ENCODE measurements at places on chromosomes 4 and X.
A peak's percentile ranks its signal among the peaks of the same experiment; 100 is the strongest.

- no peak for DNase-seq
These were observed 81.1 kb downstream of the RBMX2 start for GRCh38 chrX:130482871-130483270.

DNA sequence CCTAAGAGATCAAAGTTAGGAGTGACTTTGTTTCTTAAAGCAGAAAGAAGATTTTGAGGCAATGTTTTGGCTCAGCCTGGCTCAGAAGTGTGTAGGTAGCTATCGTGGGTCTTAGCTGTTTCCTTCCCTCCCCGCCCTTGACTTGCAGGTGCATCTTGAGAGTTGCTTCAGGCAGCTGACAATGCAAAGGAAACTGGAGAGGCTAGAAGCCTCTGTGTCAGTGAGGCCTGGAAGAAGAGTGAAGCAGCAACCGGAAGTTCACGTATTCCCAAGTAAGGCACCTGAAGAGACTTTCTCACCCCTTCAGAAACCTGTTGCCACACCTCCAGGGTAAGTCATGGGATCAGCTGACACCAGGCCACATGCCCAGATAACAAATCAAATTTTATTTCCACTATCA, 10.6 kb upstream of the XKRX start:
- DNase-seq = no peak

DNA sequence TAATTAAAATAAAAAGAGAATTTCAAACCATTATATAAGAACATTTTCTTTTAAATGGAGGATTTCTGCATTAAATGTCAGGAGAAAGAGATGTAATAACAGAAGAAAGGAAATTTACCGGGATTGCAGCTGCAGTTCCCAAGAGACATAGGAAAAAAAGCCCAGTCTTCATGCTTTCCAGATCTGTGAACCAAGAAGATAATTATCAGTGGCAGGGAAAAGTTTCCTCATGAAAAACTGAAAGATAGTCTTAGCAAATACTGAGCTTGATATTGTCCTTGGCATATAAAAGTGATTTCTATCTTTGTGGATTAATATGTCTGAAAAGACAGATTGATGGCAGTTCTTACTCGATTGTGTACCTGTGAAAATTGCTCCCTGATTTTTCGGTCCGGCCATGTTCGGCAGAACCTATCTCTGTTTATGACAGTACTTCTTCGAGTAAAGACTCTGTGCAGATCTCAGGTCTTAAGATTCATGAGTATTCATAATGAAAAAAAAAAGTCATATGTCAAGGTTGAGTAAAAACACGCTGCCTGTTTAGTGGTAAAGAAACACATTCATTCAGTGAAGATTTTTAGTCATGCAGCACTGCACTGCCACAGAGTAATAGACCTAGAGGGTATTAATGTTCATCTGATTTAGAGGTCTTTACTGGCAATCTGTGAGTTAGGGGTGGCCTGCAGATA, 29.6 kb downstream of the SPARCL1 start:
- no peak for DNase-seq

DNA sequence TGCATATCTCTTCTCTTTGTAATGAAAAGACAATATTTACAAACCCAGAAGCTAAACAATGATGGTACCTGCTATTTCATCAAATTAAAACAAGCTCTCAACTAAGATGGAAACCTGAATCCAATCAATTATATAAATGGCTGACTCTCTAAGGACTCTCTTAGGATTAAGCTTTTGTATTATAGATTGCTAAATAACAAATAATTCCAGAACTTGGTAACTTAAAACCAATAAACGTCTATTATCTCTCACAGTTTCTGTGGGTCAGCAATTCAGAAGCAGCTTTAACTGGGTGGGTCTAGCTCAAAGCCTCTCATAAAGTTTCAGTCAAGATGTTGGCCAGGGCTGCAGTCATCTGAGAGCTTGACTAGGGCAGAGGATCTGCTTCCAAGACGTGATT, 12.4 kb downstream of the PHKA2 start:
- no peak for DNase-seq

- no peak for DNase-seq
These were observed 528 bp upstream of the FGF2 start for GRCh38 chr4:122826079-122826527.

GRCh38 chrX:6856471-6856870, 291.0 kb upstream of the STS start:
- DNase-seq = no peak

DNA sequence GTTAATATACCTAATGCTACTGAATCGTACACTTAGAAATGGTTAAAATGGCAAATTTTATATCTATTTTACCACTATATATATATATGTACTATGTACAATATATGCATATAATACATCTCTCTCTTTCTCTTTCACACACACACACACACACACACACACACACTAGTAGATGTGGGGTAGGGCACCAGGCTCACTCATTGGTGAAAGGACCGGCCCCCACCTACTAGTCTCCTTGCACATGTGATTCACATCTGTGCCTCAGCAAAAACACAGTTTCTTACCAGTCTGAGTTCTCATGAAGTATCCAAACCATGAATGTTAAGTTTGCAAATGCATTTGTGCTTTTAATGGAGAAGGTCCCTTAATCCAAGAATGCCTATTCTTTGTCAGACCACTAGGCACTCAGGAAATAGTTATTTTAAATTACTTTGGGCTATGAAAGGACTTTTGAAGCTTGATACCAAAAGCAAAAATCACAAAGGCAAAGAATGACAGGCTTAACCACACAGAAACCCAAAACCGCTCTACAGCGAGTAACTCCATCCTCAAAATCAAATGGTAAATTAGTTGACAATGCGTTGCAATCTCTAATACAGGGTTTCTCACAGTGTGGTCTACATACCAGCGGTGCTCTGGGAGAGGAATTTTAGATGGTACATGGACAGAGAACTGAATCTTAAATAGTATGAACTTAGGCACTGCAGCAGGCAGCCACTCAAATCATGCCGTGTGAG, 5.8 kb downstream of the TSC22D3 start:
- no peak for DNase-seq

GRCh38 chr4:8317474-8317873, 47.9 kb downstream of the HTRA3 start:
- no peak for DNase-seq

GRCh38 chr4:828641-829271, 2.8 kb upstream of the CPLX1 start:
- no peak for DNase-seq

DNA sequence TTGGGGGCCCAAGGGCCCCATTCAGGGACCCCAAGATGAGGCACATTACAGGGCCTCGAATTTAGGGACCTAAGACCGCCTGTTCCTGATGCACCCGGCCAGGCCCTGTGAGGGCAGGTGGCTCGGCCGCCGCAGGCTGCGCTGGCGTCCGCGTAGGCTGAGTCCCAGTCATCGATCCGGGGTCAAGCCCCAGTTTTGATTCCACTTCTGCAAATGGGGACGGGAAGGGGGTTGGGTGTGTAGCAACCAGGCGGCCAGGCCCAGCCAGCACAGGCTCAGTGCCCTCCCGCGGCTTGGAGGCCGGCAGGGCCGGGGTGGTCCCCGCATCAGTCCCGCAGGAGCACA, 327 bp downstream of the PNPLA4 start:
- DNase-seq = peak; percentile 44

- peak; percentile 62 for DNase-seq
These were observed 995 bp downstream of the SMARCA5 start for GRCh38 chr4:143514497-143514896.

GRCh38 chr4:184857441-184858121, 31.8 kb upstream of the ACSL1 start:
- DNase-seq = no peak

GRCh38 chrX:68754406-68754805, 74.4 kb upstream of the EFNB1 start:
- no peak for DNase-seq

DNA sequence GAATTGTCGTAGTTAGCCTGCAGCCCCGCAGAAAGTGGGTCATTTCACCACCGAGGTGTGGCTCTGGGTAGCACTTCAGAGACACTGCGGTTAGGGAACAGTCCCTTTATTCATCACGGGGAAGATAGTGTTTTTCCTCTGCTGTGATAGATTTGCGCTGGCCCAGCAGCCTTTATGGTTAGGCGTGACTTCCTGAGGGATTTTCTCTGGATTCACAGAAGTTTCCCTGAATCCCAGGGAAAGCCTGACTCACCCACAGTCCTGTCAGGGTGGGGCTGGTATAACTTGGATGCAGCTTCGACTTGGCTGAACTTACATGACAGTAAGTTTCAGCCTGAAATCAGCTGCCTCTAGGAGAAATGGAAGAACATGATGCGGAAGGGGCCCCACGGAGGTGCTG, 196.3 kb upstream of the HHIP start:
- no peak for DNase-seq

DNA sequence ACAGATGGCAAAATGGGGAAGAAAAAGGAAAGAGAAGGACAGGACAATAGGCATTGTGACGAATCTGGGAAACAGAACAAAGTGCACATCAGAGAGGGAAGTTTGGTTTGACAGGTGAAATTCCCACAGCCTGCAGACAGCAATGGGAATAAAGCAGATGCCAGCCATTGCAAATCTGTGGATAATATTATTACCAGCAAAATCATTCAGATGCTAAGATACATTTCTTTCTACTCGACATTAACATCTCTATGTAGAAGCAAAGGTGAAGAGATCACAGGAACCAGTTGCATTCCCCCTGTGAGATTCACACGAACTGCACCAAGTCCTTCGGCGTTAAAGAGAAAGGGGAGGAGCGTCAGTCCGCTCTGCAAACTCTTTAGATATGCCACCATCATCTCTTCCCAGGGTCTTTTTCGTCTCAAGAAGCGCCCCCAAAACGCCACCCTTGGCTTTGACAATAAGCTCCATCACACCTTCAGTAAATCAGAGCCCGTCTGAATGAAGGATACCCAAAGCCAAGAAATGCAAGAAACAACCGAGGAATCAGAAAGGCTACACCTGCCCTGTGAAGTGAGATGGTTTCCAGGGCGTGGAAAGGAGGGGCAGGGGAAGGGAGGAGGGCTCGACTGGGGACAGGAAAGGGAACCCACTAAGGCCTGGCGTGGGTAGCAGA, 1.9 kb downstream of the NEUROG2 start:
- no peak for DNase-seq

All from suppressor macrophage treated with lipopolysaccharide for 4 hours (primary cell).